ENCODE measurements at places on chromosomes 6 and 20.

GRCh38 chr6:41712651-41713103 is 22.7 kb downstream of the TFEB start:
- no peak for DNase-seq

DNA sequence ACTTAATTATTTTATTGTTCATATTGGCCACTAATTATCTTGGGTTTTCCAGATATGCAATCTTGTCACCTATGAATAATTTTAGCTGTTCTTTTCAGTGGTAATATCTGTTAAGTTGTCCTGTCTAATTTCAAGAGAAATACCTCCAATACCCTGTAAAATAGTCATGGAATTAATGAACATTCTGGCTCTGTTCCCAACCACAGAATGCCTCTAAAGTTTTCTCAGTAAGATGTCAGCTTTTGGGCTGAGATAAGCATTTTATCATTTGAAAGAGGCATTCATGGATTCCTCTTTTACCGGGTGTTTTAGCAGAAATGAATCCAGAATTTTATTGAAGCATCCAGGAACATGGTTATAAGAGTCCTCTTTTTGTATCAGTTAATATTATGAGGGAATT is 109.3 kb downstream of the WDR27 start:
- DNase-seq: no peak

DNA sequence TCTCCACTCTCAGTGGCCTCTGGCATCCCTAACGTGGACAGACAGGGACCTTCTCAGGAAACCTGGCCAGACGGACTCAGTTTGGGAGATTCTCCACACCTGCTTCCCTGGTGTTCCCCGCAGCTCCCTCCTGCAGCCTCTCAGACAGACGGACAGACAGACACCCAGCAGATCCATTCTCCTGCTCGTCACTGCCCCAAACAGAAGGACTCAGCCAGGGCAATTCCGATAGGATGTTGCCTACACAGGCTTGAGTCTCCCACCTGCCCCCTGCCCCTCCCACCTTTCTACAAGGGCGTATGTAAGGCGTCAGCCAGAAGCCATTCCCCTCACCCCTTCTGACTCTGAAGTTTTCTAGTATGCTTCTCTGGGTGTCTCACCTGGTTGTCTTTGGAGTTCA is 428 bp downstream of the CCM2L start:
- no peak for DNase-seq

GRCh38 chr6:45892696-45893245 is 122.9 kb downstream of the CLIC5 start:
- no peak for DNase-seq

DNA sequence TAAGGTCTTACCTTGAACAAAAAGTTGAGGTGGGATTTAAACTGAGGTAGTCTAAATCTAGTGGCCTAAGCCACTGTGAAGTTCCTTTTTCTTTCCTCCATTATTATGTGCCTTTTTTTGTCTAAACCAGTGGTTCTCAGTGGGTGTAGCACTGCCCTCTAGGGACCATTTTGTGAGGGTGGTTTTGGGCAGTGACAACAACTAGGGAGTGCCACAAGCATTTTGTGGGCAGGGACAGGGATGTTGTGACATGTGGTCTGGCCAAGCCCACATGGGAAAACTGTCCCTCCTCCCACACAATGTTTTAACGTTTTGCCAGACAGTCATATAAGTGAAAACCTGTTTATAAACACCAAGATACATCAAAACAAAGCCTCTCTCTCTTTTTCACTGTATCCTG is 899.4 kb upstream of the FLRT3 start:
- no peak for DNase-seq

- DNase-seq: no peak
These were observed 94.1 kb downstream of the CDH22 start for GRCh38 chr20:46213946-46214823.

DNA sequence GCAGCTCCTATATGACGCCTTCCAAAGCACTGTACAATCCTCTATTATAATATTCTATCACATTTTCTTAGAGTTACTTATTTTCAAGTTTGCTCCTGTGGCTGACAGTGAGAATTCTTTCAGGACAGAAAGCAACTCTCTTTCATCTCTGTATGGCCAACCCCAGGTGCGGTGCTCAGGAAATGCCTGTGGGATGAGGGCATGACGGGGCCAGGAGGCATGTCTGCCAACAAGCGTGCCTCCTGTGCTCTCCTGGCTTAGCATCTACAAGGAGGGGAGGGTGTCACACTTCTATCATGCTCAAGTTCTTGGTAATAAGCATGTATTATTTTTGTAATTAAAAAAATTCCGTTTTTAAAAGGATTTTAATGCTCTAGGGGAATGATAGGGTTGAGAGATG is 11.4 kb downstream of the MRPL14 start:
- no peak for DNase-seq

DNA sequence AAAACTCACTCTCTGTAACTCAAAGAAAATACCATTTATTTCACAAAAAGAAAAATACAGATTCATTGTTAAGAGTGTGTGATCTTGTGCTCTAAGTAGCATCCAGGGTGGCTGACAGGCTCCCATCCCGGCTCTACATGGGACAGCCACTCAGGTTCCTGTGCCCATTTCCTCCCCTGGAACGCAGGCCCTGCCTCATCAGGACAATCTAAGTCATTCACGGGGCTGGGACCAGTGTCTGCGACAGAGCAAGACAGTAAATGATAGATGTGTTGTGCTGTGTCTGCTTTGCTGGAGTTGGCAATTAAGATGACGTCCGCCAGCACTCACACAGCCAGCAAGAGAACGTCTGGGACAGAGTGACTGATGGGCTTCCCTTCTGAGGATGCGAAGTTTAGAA is 6.9 kb upstream of the FAM209A start:
- DNase-seq: no peak

DNA sequence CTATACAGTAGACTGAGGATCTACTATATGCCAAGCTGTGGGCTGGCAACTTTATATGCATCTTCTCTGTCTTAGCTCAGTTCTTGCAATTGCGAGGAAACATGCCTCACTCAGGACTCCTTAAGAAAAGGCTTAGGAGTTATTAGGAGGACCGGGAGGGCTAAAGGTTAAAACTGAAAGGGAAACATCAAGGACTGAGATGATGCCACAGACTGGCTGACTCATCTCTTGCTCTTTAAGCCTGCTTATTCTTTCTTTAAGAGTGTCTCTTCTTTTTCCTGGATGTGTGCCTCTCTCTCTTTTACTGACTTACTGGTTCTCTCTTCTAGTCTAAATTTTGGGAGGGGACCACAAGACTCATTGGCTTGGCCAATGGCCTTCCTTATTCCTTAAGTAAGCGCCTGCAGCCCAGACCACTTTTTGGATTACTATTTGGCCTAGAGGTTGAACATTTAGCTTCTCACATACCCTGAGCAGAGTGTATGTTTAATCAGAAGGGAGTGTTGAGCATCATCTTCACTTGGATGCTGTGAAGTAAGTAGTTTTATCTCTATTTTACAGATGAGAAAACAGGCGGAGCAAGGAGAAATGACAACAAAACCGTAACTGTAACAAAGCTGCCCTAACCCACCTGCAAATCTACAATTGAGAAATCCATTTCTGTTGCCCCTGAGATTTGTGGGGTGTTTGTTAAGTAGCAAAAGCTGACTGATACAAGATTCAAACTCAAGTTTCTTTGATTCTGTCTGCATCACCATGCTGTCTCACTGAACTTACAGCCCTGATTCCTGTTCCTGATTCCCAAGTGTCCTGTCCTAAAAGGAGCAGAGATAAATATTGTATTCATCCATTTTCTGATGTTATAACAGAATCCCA is 7.2 kb upstream of the SDC4 start:
- DNase-seq: no peak

DNA sequence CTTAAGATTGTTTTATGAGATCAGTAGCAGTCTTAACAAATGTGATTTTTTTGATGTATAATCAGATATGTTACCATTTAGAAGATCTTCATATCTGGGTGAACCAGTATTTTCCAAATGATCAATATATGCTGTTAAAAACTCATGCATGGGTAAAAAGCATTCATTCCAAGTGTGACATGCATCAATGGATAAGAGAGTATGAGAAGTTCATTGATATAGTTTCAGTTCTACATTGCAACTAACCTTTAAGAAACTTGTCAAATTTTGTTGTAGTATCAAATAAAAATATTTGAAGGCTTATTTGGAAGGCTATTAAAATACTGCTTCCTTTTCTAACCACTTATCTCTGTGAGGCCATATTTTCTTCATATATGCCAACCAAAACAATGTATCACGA is 117.7 kb downstream of the FIG4 start:
- DNase-seq: no peak

DNA sequence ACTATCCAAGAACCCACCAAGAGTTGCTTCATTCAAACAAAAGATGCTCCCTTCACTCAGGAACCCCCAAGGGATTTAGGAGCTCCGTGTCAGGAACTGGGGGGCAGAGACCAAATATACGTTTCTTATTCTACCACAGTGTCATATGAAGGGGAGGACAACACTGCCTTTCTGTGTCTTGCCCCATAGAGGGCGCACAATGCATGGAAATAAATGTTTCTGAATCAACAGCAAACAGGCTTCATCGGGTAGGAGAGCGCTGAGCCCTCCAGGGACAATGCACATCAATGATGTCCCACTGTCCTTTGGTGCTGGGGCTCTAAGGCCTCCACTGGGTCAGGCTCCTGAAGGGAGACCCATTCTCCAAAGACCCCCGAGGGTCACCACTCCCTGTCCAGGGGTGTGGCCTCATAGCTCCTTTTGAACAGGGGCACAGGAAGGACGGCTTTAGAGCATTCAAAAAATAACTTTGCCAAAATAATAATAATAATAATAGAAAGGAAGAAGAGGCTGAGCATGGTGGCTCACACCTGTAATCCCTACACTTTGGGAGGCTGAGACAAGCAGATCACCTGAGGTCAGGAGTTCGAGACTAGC is 31.1 kb downstream of the PLG start:
- peak; percentile 24 for DNase-seq

GRCh38 chr20:11882651-11883050 is 35.0 kb upstream of the BTBD3 start:
- no peak for DNase-seq

- DNase-seq: no peak
These were observed 224.4 kb upstream of the SASH1 start for GRCh38 chr6:148118244-148118643.

GRCh38 chr6:36263390-36264000 is 6.4 kb upstream of the PNPLA1 start:
- no peak for DNase-seq

GRCh38 chr6:52966101-52966500 is 29.0 kb downstream of the GSTA4 start:
- no peak for DNase-seq

DNA sequence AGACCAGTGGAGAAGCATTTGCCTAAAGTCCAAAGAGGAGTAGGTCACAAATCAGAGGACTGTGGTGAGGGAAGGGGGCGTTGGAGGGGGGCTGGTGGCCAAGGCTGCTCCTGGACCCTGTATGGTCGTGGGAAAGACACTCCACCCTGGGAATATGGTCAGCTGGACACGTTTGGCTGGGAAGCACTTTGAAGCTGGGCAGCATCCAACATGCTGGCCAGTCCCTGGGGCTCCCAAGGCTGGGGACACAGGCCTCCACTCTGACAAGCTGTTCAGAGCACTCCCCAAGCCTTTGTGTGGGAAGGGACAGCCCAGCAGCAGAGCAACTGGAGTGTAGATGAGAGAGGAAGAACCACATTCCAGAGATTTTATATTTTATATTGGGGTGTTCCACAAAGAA is 203.2 kb downstream of the ANKRD60 start:
- DNase-seq: no peak

DNA sequence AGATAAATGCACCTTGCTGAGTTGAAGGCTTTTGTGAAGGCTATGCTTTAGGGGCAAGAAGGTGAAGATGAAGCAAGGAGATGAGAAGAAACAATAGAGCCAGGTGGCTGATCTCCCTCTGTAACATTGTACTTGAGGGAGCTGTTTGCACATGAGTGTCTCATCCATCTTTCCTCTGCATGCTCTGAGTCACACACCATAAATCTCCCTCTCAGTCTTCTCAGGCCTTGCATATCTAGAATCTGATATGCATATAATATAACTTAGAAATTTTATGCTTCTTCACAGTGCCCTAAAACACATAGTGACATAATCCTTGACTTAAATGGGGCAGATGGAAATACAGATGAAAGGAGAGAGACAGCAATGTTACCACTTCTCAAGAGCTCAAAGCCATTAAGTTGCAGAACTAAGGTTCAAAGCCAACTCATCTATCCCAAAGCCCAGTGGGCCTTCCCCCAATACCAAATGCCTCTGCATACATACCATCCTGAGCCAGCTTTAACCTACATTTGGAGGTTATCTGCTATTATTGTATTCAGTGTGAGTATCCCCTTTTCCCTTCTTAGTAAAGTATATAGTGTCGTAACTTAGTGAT is 62.4 kb upstream of the STXBP5 start:
- no peak for DNase-seq

DNA sequence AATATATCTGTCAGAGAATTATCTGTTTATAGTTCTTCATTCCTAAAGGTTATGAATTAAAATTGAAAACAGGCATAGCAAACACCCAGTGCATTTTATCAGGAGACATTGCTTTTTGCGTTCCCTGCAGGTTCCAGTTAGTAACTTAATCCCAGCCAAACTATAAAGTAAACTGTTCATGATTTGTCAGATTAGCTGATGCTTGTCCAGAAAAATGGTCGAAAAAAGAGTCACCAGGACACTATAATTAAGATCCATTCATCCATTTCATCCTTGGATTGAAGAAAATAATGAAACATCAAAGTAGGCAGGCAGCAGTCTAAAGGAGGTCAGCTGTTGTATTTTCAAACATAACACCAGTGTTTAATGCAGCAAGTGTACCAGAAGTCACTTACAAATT is 75.9 kb downstream of the EPHA7 start:
- DNase-seq: no peak

- peak; percentile 29 for DNase-seq
These were observed 68.5 kb upstream of the FOXO3 start for GRCh38 chr6:108492131-108492766.

DNA sequence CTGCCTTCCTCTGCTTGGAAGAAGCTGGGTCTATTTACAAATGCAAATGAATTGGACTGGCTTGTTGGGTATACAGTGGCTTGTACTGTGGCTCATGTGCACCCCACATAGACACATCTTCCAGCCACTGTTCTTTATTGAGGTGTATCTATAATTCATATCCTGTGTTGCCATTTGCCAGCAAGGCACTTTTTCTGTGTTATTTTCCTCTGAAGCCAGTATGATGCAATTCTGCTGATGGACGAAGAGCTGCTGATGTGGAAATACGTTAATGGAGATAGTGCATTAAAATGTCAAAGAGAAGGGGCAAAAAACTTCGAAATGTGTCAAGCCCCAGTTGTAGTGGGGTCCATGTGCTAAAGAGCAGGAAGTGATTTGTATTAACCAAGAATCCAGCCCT is 167.5 kb downstream of the TMEM242 start:
- DNase-seq: no peak

- no peak for DNase-seq
These were observed 735 bp downstream of the SIRPG start for GRCh38 chr20:1656844-1657243.

GRCh38 chr20:43529457-43530153 is 22.1 kb downstream of the L3MBTL1 start:
- DNase-seq: no peak

Data from left renal cortex interstitium (tissue), 4 donors.